ENCODE measurements at places on chromosomes 3 and 15.

DNA sequence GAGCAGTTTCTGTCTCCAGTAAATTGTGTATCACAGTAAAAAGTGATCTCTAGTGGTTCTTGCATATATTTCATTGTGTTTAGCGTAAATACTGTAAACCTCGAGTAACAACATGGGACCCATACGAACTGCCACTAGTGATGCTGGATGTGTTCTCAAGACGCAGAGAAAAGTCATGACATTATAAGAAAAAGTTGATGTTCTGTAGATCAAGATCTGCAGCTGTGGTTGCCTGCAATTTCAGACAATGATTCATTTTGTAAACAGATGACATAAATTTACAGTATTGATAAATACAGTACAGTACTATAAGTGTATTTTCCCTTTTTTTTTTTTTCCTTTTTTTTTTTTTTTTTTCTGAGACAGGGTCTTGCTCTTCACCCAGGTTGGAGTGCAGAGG, 100.1 kb downstream of the DPH6 start:
- no peak for DNase-seq

DNA sequence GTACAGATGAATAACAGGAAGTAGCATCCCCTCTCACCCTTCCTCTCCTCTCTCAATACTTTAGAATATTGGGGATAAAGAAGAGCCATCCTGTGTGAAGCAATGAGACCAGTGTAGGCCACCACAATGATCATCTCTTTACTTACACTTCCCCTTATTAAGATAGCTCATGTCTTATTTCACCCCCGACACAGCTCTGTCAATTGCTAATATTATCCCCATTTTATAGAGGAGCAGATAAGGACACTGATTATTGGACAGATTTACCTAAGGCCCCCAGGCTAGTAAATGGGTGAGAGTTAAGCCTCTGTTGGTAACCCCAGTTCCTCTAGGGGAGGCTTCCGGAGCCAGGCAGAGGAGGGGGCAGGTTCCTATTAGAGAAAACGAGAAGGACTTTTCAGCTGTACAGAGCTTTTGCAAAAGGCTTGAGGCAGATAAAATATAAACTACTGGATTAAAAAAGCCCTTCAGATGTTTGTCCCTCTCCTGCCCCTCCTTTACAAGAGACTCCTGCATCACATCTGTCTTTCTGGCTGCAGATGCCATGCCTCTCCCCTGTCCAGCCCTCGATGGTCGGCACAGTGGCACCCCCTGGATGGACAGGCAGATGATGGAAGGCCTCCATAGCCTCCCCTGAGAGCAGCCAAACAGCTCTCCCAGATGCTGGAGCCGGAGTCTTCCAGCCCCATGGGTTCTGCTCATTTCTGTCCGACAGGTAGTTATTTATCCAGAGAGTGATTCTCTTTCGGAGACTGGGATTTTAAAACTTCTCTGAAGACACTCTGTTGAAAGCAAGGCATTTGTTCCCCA, 49.4 kb upstream of the LCTL start:
- DNase-seq, result no peak

- DNase-seq, result no peak
Measured at GRCh38 chr15:77266708-77267386, 153.1 kb downstream of the PEAK1 start.

DNA sequence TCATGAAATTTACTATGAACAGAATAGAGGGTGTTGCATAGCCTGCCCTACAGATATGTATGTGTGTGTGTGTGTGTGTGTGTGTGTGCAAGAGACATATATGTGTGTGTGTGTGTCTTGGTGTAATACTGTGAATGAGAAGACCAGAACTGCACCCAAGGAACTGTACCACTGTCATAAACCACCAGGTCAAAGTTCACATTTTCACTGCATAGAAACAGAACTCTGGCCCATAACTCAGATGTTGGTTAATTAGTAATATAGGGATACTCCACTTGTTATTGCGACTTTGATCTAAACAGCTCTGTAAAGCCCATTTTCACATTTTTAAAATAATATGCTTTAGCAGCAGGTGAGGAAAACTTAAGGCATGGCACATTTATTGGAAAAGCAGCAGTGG, 111.8 kb downstream of the IGF2BP2 start:
- no peak for DNase-seq

GRCh38 chr3:120324190-120324589, 25.0 kb downstream of the LRRC58 start:
- DNase-seq, result no peak

DNA sequence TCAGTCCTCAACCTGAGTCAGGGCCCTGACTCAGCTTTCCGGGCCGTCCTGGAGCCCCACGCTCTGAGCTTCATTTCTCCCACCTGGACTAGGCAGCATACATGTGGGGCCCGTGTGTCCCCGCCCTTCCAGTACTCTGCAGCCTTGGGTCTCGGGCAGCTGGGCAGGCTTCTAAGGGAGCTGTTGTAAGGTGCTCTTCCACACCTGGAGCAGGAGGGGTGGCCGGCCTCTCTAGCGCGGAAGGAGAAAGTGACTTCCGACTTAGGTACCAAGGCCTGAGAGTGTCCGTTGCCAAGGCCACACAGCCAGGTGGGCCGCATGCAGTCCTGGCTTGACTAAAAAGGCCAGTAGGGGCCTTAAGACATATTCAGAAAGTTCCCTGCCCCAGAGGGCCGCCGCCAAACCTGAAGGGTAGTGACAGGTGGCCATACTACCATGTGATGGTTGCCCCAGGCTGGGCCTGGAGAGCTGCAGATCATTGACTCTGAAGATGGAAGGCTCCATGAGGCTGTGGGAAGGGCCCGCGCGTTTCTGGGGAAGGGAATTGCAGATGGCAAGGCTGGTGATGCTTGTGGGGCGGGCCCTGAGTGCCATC, 9.4 kb upstream of the SEMA3B start:
- DNase-seq, result no peak

DNA sequence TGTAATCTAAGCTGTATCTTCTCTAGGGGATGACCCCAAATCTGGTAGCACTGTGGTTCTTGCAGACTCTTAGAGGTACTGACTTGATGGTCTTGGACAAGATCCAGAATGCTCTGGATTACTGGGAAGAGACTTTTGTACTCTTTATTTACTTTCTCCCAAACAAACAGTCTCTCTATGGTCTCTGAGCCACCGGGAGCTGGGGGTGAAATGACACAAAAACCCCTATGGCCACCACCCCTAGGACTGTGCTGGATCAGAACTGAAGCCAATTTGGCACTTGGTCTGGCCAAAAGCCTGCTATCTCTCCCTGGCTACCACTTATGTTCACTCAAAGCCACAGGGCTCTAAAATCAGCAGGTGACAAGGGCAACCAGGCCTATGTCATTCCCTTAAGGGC, 50.2 kb upstream of the SI start:
- DNase-seq, result no peak

DNA sequence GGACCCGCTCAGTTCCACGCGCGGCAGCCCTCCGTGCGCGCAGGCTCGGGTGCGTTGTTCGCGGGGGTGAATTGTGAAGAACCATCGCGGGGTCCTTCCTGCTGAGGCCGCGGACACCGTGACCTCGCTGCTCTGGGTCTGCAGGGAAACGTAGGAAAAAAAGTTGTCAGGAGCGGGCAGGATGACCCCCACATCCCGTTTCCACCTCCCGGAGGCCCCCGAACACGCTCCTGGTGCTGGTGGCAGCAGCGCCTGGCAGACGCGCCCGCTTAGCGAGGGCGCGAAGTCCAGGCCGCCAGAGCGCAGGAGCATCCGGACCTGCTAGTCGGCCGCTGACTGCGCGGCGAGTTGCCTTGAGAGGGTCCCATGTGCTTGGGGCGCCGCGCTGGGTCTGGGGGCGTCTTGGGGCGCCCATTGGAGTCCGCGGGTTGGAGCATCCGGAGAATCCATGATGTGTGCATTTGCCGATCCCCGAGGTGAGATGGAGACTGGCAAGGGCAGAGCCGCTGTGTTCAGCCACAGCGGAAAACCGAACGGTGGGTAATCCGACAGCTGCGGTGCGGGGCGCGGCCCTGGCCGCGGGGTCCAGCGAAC, 520 bp downstream of the GREM1 start:
- no peak for DNase-seq
